Endothelial cell of coronary artery (primary cell): ENCODE measurements at places on chromosomes 16 and 17. TPM values are rescaled to one million over a fixed set of nuclear protein-coding genes. Genes with fewer than 3 reads are reported as not detected.

Gene TBC1D3L
- 1.2 and 2.0 TPM in 2 replicates for total RNA-seq

Gene MT4
- not detected in 2 replicates for total RNA-seq

Gene MYH1
- total RNA-seq: not detected in 2 replicates

Gene ITGAL
- total RNA-seq: not detected in 2 replicates

Gene OR1A1
- total RNA-seq: not detected in 2 replicates

Gene MARCHF10
- under 0.01 and 0.38 TPM in 2 replicates for total RNA-seq

Gene KRTAP1-1
- not detected in 2 replicates for total RNA-seq

Gene MRPL12
- 8.5 and 14.1 TPM in 2 replicates for total RNA-seq

Gene CACNG1
- total RNA-seq: not detected in 2 replicates

Gene ITGAD
- not detected in 2 replicates for total RNA-seq

Gene ANKRD40CL
- total RNA-seq: not detected in 2 replicates

Gene IRF8
- total RNA-seq: under 0.01 TPM in 1 of 2 replicates, not detected in the other

Gene RUSF1
- total RNA-seq: 19.6 and 37.0 TPM in 2 replicates

Gene RNF112
- 0.19 TPM in 1 of 2 replicates, not detected in the other for total RNA-seq

Gene NOS2
- total RNA-seq: under 0.01 TPM in 1 of 2 replicates, not detected in the other

Gene KAT7
- total RNA-seq: 28.0 and 30.2 TPM in 2 replicates

Gene PRSS8
- not detected in 2 replicates for total RNA-seq
